ENCODE measurements at places on chromosomes 2 and 18.

- no peak for DNase-seq
Observed at GRCh38 chr2:19775315-19775714, 126.5 kb downstream of the TTC32 start.

- DNase-seq, result peak; percentile 55
Observed at GRCh38 chr2:204680576-204680975, 135.3 kb downstream of the PARD3B start.

DNA sequence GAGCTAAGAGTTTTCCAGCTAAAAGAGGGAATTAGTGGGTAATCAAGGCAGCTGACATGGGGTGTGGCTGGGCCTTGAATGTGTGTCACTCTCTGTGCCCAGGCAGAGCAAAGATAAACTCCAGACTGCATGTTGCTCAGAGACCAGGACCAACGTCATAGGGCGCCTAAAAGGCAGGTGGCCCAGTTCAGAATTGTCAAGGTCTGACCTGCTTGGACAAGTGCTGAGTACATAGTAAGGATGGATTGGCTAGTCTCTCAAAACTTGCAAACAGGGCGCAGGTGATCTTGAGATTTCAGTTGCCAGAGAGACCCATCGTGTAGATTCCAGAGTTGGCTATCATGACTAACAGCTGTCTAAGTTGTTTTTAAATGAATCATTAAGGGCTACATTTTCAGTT is 19.0 kb downstream of the CLUL1 start:
- no peak for DNase-seq

DNA sequence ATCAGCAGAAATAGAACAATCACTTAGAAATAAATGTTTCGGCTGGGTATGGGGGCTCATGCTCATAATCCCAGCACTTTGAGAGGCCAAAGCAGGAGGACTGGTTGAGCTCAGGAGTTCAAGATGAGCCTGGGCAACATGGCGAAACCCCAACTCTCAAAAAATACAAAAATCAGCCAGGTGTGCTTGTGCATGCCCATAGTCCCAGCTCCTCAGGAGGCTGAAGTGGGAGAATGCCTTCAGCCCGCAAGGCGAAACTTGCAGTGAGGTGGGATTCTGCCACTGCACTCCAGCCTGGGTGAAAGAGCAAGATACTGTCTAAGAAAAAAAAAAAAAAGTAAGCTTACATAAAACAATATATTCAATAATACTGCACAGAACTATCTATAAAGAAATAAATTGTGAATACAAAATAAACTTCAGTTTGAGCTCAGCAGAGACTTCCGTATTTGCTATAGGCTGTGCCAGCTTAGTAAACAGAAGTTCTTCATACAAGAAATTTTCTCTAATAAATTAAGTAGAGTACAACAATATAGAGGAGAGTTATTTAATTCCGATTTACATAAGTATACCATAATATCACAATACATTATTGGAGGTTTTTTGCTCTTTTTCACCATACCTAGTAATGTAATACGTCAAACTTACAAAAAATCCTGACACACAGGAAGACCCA is 43.6 kb downstream of the SRBD1 start:
- no peak for DNase-seq

DNA sequence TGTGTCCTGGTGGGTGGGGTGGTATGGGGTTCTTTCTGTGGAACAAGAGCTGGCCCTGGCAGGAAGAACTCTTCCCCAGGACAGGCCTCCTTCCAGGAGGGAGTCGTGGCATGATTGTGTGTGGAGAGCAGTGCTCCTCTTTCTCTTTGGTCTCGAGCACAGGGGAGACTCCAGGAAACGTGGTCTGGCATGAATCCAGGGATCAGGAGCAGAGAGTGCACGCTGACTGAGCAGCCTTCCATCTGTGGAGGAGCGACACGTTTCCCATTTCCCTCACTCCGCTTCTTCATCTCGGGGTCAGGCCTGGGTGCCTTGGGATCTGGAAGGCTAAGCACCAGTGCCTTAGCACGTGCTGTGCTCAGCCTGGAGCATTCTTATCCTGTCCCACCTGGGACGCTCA is 132.0 kb upstream of the HDAC4 start:
- DNase-seq, result no peak

- DNase-seq, result no peak
Observed at GRCh38 chr2:120497261-120497977, 151.5 kb downstream of the INHBB start.

- peak; percentile 97 for DNase-seq
Observed at GRCh38 chr2:20578895-20579825, 71.7 kb downstream of the HS1BP3 start.

GRCh38 chr2:160408173-160408958 is 85.2 kb downstream of the RBMS1 start:
- no peak for DNase-seq

GRCh38 chr2:202149936-202150335 is 76.9 kb downstream of the KIAA2012 start:
- peak; percentile 60 for DNase-seq

- DNase-seq, result no peak
Observed at GRCh38 chr18:2102022-2102421, 469.3 kb downstream of the METTL4 start.

DNA sequence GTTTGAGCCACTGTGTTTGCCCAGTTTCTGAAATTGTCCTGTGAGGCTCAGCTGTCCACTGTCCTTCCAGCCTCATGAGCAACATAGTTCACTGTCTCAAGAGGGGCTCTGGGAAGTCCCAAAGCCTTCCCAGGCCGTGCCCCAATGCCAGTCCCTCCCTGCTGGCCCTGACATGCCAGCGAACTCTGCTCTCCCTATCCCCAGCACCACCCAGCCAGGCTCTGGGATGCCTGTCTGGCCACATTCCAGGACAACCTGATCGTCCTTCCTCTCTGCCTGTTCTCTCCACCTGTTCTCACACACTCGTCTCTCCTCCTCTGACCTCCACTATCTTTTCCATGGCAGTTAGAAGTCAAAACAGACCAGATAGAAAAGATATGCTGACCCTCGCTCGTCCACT is 278.0 kb upstream of the ID2 start:
- no peak for DNase-seq

- peak; percentile 80 for DNase-seq
Observed at GRCh38 chr2:64730551-64731262, 77.0 kb upstream of the SERTAD2 start.

GRCh38 chr2:179622112-179622511 is 239.3 kb downstream of the ZNF385B start:
- DNase-seq, result peak; percentile 7

- DNase-seq, result no peak
Observed at GRCh38 chr2:73956218-73956865, 28.4 kb upstream of the TET3 start.

- peak; percentile 54 for DNase-seq
Observed at GRCh38 chr2:172864182-172864581, 128.5 kb downstream of the RAPGEF4 start.

All from cardiac fibroblast (primary cell).